ENCODE measurements at places on chromosomes 5 and 9.
A peak's percentile ranks its signal among the peaks of the same experiment; 100 is the strongest.

DNA sequence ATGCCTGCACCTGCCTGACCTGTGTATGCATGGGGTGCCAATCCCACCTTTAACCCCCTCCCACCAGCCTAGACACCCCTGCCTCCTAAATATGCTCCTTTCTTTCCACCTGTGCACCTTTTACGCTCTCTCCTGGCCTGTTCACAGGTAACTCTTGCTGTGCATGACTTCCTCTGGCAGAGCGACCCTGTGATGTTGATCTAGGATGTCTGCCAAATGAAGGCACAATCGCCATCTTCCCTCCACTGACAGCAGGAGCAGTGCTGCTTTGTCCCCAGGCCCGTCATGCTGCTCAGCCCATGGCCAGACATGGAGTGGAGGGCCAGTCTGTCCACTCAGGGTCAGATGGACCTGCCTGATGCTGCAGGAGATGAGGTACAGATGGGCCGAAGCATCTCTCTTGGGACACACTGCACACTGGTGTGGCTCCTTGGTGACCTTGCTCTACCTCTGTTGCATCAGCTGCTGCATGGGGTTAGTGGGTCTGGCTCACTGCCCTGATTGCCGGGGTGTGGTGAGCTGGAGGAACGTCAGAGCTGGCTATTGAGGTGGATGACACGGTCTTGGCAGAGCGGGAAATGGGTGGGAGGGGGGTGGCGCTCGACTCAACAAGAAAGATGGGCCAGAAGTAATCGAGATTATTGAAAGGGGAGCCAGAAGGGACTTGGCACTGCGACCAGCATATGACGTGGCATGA lies 101.7 kb upstream of the PITX1 start:
- peak; percentile 28 for DNase-seq

- DNase-seq, result no peak
Measured at GRCh38 chr5:174412941-174413340, 311.4 kb upstream of the MSX2 start.

- DNase-seq, result no peak
Measured at GRCh38 chr5:133552925-133553525, 59.3 kb downstream of the FSTL4 start.

GRCh38 chr5:6752236-6752635 lies 39.0 kb downstream of the TENT4A start:
- no peak for DNase-seq

DNA sequence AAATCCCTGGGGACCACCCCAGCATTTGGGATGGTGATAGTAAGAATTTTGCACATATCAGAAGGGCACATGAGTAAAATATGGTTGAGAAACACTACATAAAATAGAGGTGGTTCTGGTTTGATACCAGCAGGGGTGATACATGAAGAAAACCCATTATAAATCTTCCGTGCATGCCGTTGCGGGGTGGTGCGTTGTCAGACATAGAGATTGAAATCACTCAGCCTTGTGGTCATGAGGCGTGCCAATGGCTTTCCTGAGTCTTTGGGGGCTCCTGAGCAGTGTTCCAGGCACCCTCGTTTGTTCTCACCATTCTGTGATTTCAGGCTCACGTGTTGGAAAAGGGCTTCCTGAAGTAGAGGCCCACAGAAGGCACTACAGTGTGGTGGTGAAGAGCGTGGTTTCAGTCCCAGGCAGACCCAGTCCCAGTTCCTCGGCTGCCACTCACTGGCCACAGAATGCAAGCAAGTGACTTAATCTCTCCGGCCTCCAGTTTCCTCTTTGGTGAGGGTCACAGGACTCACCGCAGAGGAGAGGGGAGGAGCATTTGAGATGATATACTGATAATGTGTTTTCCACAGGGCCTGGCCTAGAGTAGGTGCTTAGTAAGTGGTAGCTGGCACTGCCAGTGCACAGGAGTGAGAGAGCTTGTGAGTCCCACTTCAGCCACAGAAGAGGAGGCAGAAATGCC lies 20.5 kb upstream of the GLRX start:
- DNase-seq, result no peak

GRCh38 chr5:157761690-157762621 lies 18.4 kb downstream of the LSM11 start:
- DNase-seq, result no peak

Data from GM04503 (cell line).